AG04450 (cell line): ENCODE measurements at places on chromosomes 7 and 10. TPM values are rescaled to one million over a fixed set of nuclear protein-coding genes. Genes with fewer than 3 reads are reported as not detected.
A peak's percentile ranks its signal among the peaks of the same experiment; 100 is the strongest.

The CCDC146 gene
- 8.8 and 9.0 TPM in 2 replicates for polyA plus RNA-seq

The SLC26A5 gene
- not detected in 2 replicates for polyA plus RNA-seq

The STEAP4 gene
- polyA plus RNA-seq: not detected in 2 replicates

The CREB5 gene
- 22.1 and 23.3 TPM in 2 replicates for polyA plus RNA-seq

The CALML5 gene
- not detected in 2 replicates for polyA plus RNA-seq

The STEAP2 gene
- polyA plus RNA-seq: 5.4 and 6.4 TPM in 2 replicates

The PTPRZ1 gene
- polyA plus RNA-seq: not detected in 2 replicates

DNA sequence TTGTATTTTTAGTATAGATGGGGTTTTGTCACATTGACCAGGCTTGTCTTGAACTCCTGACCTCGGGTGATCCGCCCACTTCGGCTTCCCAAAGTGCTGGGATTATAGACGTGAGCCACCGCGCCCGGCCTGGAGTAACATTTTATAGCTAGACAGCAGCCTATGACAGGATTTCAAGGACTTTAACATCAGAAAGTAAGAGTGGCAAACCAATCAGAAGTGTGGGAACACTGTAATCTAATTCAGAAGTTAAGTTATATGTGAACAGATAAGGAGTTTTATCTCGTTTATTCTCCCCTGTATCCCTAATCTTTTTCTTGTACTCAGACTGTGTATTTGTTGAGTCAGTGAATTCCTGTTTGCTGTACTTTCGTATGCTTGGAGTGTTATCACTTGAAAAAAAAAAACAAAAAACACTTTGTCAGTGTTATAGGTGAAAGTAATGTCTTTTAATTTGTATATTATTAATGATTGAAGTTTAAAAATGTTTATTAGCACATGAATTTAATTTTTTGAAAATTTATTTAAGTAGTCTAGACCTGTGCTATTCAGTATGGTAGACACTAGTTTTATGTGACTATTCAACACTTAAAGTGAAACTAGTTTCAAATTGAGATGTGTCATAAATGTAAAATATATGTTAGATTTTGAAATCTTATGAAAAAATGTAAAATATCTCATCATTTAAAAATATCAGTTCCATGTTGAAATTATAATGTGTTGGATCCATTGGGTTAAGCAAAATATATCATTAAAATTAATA is 38.6 kb downstream of the RSBN1L start:
- DNase-seq: no peak

GRCh38 chr10:81065474-81065873 is 527.8 kb downstream of the SH2D4B start:
- DNase-seq: no peak

DNA sequence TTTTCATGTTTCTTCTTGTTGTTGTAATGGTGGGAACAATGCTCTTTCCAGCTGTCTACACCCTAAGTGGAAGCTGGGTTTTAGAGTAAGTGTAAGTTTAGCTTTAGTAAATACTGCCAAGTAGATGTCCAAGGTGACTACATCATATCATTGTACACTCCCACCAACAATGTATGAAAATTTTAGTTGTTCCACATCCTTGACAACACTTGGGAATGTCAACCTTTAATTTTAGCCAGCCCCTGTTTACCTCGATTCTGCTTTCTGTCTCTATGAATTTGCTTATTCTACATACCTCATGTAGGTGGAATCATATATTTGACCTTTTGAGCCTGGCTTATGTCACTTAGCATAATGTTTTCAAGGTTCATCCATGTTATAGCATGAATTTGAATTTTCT is 93.0 kb downstream of the MTPAP start:
- DNase-seq: no peak

- DNase-seq: no peak
Measured at GRCh38 chr7:27663989-27664331, 1.3 kb upstream of the HIBADH start.

DNA sequence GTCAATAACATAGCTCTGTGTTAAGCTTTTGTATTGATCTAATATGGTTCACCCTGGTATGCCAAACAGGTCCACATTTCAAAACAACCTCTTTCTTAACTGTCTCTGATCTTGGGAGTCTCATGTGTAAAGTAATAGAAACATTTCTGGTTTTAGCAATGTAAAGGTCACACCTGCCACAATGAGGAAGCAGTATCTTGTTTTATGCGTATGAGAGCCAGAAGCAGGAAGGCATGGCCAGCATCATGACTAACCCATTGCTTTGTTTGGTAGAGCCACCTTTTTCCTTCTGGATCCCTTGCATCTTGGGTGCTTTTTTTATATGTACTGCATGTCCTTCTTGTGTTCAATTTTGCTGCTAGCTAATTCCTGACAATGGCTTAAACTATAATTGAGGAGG is 411.3 kb upstream of the SEMA3C start:
- DNase-seq: no peak

DNA sequence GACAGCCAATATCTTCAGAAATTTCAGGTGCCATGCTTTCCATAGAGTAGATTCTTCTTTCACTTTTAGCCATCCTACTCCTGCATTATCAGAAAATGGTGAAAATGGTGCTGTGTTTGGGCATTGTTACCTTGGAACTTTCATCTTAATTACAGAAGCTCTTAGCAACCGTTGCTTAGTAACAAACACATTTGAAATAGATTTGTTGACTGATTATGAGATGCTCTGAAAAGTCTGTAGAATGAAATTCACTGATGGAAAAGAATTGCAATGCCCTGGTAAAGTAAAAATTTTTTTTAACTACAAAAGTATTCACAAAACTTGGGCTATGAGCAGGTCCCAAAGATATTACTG is 249.3 kb upstream of the NEBL start:
- no peak for DNase-seq

- DNase-seq: peak; percentile 30
Measured at GRCh38 chr7:158650821-158651225, 53.8 kb downstream of the NCAPG2 start.

- no peak for DNase-seq
Measured at GRCh38 chr10:91239789-91240188, 19.3 kb downstream of the PCGF5 start.

- peak; percentile 55 for DNase-seq
Measured at GRCh38 chr10:63206997-63207811, 74.1 kb downstream of the NRBF2 start.
